ENCODE measurements at places on chromosomes 3 and 15. TPM values are rescaled to one million over a fixed set of nuclear protein-coding genes. Genes with fewer than 3 reads are reported as not detected.

DNA sequence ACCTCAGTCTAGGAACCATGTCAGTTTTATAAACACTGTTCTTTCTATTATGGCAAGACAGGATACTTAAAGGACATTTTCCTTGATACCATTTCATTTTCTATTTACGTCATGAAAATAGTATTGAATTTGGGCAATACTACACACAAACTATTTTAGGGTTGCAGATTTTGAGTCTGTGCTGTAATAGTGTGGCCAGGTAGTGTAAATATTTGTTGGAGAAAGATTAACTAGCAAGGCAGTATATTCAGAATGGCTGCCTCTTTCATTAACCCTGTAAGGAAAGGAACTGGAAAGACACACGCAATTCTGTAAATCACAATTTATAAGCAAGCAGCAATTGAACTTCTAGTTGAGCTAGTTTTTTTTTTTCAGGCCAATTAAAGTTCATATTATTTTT, 2.0 kb downstream of the CTXND1 start:
- no peak for DNase-seq

DNA sequence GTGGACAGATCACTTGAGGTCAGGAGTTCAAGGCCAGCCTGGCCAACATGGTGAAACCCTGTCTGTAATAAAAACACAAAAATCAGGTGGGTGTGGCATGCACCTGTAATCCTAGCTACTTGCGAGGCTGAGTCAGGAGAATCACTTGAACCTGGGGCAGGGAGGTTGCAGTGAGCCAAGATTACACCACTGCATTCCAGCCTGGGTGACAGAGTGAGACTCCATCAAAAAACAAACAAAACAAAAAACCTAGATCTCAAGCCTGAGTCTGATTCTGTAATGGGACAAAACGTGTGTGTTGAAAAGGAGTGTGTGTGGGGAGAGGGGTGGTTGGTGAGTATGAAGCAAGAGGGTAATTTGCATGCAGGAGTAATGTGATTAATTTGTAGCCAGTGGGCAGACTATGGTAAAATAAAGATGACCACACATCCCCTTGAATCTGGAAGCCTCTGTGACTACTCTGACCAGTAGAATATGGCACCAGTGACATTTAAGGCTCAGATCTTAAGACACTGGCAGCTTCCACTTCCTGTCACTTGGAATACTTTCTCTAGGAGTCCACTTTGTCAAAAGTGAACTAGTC, 18.4 kb upstream of the OPA1 start:
- DNase-seq: no peak

SLC22A14 gene
- 0.28 TPM for total RNA-seq

SLC12A1 gene
- total RNA-seq: not detected

PPP1R14D gene
- total RNA-seq: not detected

DNA sequence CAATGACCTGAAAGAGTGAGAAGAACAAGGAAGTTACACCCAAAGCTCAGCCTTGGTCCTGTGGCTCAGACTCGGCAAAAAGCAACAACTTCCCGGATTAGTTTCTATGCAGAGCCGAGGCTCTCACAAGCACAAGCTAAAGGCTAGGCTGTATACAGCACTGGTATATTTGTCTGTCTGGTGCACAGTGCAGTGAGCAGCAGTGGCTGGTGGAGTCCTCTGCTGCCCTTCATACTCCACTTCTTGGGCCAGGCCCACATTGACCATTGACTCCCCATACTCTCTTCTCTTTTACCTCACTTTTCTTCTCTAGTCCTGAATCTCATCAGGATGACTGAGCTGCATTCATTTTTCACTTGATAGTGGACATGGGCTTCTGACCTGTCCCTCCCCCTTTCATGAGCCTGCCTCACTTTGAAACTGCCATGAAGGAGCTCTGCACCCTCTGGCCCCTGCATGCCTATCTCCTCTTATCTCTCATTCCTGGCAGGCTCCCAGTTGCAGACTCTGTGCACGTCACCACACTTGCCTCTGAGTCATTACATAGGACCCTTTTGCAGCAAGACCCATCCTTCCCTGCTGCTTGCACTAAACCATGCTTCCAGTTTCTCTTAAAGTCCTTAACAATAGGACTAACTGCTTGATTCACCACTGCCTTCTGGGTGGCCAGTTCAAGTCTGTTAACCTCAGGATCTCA, 379.3 kb downstream of the NTRK3 start:
- no peak for DNase-seq

GJD2 gene
- total RNA-seq: not detected

SPRED1 gene
- total RNA-seq: 0.89 TPM

DNA sequence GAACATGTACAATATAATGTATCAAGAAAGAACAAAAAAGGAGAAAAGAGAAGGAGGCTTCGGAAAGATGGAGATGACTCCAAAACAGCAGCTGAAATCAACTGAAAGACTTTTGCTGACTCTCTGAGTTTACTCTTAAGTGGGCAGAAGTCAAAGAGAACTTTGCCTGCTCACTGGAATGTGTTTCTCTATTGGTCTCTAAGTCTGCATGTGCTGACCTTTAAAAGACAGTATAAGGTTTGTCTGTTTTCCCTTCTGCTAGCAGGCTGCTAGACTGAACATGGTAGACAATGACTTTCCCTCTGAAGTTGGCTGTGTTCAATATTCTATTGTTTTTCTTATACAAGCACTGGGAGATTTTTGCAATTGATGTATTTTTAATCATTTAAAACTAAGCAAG, 7.2 kb upstream of the MAP4 start:
- DNase-seq: no peak

GRCh38 chr3:18010001-18010400, 267.6 kb upstream of the TBC1D5 start:
- no peak for DNase-seq

DNA sequence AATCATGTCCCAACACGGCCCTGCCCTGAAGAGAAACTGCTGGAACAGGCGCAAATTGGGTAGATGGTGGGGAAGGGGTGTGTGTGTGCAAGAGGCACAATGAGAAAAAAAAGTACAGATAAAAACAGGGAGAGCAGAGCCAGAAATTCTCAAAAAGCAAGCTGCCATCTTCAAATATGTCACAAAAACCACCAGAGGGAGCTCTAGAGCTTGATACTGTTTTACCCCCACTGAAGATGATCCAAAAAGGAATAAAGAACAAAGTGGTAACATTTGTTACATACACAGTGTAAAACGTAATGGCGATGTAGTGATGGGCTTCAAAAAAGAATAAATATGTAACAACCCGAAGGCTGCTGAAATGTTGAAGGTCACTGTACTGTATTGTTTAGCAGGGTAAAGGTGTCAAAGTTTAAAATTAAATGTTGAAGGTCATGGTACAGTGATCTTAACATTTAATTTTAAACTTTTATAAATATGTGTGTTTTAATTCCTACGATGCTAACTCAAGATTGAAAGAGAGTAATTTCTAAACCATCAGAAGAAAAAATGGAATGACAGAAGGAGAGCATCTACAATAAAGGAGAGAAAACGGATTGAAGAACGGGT, 6.0 kb downstream of the SNRPA1 start:
- no peak for DNase-seq

GRCh38 chr15:62133141-62133540, 31.9 kb downstream of the C2CD4B start:
- DNase-seq: no peak

DNA sequence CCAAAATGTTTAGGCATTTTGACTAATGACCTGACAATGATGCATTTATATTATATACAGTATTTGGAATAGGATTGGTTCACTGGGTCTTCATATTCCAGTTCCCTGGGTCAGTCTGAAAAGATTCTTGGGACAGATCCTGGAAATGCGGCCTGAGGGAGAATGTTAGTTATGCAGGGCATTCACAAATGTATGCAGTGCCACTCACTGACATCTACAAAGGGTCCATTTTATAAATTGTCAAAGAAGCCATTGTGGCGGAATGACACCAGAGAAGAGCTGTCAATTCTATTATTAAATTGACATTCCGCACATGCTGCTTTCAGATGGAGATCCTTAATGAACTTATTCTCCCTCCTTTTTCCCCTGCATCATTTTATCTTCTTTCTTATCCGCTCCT, 176.6 kb downstream of the VGLL3 start:
- no peak for DNase-seq

GRCh38 chr15:68204776-68205557, at the start of gene CALML4:
Gene CALML4, minus strand, starts transcription at chr15:68205332. Its CDS starts 85 bp downstream, at chr15:68205247.
- DNase-seq: no peak

CAPN3 gene
- 5.8 TPM for total RNA-seq

- DNase-seq: no peak
These were observed 270.6 kb upstream of the HES1 start for GRCh38 chr3:193865339-193865738.

DNA sequence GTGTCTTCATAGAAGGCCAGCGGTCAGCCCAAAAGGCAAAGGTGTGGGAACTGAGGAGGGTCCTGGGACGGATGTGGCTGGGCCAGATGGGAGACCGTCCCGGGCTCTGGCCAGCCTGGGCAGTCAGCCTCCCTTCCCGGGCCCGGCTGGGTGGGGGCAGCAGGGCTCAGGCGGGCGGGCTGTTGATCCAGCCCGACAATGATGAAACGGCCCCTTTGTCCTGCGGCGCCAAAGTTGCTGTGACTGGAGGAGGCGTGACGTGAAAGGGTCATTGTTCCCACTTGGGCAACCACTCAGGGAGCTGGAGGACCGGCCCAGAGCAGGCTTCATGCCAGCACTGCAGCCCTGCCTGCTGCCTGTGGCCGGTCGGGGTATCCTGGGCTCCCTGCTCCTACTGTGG, 16.5 kb downstream of the DUSP7 start:
- no peak for DNase-seq

DNA sequence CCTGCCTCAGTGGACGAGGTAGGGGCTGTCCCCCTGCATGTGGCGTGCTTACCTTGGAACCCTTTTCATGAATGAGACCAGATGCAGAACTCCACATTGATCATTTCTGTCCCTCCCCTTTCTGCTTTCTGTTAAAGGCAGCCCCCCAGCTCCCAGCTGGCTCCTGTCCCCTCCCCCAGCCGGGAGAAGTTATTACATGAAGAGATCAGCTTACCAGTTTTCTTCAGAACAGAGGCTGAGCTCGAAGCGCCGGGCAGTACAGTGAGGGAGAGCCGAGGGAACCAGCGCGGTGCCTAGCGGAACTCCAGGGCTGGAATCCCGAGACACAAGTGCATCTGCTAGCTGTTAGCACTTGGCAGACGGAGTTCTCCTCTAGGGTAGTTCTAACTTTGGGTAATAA, 263.3 kb upstream of the NR2E3 start:
- DNase-seq: no peak

DNA sequence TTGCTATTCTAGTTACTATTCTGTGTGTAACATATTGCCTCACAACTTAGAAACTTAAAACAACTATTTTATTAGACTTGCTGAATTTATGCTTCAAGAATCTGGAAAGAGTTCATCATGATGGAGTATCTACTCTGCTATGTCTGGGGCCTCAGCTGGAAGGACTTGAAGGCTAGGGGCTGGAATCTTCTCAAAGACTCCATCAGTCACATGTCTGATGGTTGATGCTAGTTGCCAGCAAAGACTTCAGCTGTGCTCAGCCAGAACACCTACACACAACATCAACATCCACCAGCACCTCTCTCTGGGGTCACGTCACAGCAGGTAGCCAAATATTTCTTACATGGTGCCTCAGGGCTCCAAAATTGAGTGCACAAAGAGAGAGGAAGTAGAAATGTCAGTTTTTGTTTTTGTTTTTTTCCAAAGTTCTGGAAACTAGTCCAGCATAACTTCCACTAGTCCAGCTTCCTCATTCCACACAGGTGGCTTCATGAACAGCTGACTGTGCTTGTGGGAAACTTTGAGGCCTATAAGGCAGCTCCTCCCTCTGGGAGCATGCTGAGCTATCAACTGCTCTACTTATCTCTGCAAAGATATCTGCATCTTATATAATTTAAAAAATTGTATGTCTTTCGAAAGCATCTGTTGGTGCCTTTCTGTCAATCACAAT, 325.4 kb upstream of the AGTR1 start:
- no peak for DNase-seq

MKRN3 gene
- 1.3 TPM for total RNA-seq

DNA sequence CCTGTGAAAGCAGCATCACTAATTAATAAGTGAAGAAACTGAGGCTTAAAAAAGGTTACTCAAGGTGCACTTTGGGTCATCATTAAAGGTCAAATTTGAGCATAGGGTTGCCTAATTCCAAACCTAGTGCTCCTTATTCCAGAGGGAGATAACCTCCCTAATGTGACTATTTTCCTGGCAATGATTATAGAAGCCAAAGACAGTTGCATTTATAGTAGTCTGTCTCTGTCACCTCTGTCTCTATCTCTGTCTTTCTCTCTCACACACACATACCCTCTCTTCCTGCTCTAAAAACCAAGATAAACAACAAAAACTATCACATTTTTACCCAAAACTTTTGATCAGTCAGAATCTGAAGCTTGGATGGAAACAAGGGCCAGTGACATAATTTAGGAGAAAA, 172.0 kb upstream of the LMCD1 start:
- no peak for DNase-seq

DNA sequence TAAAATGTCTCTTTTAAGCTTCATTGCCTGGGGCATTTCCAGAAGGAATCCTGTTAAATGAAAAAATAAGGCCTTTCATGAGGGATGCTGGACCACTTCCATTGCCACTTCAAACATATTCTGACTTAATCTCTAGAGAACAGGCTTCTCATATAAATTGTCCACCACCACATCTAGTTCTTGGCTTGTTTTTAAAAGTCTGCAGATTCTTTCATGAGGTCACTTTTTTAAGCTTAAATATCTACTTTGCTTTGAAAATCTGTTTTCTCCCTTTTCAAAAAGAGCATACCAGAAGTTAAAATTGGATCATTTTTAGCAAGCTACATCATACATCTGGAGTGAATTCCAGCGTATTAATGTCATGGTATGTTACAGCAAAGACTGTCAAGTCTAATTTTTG, 131.6 kb downstream of the C3orf70 start:
- DNase-seq: no peak

GRCh38 chr3:33144433-33144832, 30.6 kb downstream of the CRTAP start:
- no peak for DNase-seq

SH2D7 gene
- total RNA-seq: not detected

DUOXA2 gene
- not detected for total RNA-seq

GRCh38 chr15:62601777-62602545, 436.9 kb upstream of the C2CD4B start:
- DNase-seq: no peak

- DNase-seq: no peak
These were observed 58.5 kb downstream of the PIK3R4 start for GRCh38 chr3:130688015-130688688.

DNA sequence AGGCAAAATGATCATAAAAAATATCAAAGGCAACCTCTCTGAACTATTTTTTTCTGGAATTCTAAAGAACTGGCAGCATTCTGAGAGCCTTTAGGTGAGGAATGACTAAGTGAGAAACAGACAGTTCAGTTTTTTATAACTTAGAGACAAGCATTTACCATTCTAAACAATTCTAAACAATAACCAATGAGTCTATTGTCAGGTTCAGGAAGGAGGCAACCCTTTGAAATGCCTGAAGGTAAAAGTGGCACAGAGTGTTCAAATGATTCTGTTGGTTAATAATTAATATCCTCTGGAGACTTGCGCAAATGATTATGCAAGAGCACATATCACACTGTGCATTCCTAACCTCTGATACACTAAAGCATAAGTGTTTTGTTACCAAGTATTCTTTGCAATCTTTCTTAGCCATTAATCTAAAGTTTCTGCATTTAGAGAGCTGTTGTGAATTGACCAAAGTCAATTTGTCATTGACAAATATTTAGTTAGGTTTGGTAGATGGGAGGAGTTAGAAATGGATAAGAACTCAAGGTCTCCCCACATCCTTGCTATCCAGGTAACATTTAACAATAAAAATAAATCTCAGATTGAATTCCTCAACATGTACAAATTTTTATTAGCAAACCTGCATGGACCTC, 9.2 kb upstream of the TGFBR2 start:
- no peak for DNase-seq

GRCh38 chr15:88776646-88777045, 26.6 kb upstream of the ACAN start:
- DNase-seq: no peak

SAMD7 gene
- not detected for total RNA-seq
